Adipocyte (in vitro differentiated cells): ENCODE measurements at places on chromosomes 7 and 10.
A peak's percentile ranks its signal among the peaks of the same experiment; 100 is the strongest.

- DNase-seq, result peak; percentile 7
These were observed 44.2 kb downstream of the EGFR start for GRCh38 chr7:55063061-55063460.

- DNase-seq, result no peak
These were observed 40.8 kb downstream of the TBXAS1 start for GRCh38 chr7:139869886-139870285.

DNA sequence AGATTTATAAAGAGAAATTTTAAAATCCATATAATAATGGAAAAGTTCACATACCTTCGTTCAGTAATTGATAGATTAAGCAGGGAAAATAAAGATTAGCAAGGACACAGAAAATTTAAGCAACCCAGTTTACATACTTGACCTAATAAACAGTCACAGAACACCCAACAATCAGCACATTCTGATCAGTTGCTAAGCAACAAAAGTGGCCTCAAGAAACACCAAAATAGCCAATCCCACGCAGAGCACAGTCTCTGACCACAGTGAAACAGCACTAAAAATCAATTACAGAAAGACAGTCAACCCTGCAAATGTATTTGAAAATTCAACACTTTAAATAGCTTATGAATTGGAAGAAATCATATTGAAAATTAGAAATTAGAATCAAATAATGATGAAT, 39.3 kb upstream of the DRGX start:
- DNase-seq, result no peak

DNA sequence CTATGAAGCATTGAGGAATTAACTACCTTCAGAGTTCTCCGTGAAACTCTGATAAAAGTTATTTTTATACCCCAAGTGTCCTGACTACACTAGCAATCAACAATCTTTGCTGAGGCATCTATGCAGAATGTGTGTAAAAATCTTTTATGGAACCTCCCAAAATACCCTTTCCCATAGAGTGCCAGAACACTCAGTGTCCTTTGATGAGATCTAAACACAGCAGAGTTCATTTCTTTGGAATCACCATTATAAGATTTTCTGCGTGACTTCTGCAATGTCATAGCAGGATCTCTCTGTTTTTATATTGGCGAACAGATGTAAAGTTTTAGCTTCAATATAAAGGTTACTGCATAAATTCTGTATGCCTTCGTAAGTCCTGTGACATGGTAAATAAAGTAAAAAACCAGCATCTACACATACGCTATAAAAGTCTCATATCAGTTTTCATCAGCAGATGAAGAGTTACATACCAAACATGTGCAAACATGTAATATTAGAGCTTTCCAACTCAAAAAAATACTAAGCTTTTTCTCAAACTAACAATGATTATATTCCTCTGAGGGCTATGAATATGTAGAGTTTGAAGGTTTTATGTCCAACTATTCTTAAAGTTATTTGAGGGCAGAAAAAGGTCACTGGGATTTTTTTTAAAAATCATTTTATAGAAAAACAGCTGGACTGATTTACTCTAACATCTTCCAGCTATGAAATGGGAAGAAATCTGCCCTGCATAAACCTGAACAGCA, 67.2 kb downstream of the SKIDA1 start:
- DNase-seq, result peak; percentile 19

DNA sequence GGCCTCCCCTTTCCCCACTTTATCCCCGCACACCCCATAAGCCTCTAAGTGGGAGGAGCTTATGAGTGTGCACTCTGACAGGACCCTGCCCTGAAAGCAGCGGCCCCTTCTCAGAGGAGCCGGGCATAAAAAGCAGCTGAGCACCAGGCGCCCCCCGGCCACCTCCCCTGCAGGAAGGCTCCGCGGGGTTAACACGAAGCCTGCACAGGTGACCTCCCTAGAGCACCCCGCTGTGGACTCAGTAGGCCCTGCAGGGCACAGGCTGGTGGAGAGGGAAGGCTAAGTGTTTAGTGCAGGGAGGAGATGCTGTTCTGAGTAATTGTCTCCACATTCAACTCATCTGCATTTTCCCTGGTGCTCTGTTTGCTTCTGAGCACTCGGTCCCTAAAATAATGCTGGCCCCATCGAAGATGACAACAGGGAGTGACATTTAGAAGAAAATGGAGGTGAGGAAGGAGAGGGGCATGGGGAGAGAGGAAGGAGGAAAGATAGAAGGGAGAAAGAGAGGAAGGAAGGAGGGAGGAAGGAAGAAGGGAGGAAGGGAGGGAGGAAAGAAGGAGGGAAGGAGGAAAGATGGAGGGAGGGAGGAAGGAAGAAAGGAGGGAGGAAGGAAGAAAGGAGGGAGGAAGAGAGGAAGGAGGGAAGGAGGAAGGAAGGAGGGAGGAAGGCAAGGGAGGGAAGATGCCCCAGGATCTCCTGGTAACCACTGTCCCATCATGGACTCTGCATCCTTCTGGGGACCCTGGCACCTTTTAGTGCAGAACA, 25.4 kb upstream of the CNPY1 start:
- DNase-seq, result no peak

DNA sequence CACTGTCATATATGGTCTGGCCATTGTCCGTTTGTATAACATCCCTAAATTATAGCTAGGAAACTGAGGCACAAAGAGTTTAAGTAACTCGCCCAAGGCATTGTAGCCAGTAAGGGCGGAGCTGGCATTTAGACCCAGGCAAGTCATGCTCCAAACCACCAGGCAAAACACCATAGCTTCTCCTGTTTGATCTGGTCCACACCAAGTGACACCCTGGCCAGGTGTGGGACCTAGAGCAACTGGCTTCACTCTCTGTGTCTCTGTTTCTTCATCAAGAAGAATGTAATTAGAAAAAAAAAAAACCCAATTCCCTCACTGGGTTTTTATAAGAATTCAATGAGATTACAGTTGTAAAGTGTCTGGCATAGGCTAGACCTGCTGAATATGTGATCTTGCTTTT, 85.2 kb upstream of the AOAH start:
- DNase-seq, result no peak

DNA sequence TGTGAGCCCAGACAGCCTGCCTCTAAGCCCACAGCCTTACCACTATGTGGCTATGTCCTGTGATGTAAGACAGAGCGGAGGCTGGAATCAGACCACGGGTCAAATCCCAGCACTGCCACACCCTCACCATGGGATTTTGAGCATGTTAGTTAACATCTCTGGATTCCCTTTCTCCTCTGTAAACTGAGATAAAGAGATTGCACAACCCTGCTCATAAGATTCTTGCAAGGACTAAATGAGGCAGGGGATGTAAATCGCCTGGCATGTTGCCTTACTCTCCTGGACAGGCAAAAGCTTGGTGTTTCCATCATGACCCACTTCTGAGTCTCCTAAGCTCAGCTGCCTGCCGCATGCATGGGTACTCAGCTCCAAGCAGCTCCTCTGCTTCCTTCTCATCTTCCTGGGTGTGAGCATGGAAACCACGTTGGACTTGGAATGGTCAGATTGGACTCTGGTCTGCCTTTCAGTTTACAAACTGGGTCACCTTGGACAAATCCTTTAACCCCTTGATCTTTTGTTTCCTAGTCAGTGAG, 41.3 kb upstream of the MTURN start:
- peak; percentile 35 for DNase-seq

DNA sequence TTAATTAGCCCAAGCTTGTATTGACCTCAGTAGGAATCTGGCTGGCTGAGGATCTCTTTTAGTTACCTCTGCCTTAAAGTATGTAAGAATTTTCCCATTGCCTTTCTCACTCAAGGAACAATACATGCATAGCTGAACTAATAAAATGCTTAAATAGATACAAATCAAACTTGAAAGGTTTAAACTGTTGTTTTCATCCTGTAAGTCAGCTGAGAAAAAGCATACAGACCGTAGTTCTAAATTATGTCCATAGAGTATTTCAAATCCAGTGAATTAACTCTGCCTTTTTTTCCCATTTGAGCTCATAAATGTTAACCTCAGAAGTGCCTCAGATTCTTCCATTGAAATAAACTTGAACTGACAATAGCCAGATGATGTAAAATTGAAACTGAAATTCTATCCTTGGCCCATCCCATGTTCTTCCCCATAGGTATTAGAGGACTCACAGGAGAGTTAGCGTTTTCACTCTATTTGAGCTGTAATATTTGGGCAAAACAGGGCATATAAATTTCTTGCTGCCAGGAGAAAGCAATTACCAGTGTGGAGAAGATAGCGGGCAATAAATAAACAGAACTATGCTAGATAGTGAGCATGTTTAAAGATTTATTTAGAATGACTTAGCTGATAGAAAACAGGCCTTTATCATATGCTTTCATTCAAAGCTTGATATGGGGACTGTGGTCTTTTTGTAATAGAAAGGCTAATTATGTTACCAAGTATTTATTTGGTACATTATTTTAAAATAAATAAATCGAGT, 163.7 kb downstream of the WNT2 start:
- peak; percentile 59 for DNase-seq

DNA sequence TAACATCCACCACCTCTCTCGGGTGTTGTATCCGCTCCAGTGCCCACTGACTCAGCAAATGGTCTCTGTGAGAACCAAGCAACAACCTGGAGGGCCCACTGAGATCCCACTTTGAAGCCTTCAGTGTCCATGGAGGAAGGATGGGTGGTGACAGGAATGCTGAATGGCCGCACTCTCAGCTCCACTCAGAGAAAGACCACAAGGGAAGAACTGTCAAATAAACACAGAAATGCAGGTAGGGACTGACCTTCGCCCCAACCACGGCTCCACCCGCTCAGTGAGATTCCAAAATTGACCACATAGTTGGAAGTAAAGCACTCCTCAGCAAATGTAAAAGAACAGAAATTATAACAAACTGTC, 65.8 kb downstream of the VIPR2 start:
- no peak for DNase-seq

- DNase-seq, result no peak
These were observed 26.6 kb downstream of the RHEB start for GRCh38 chr7:151493083-151493482.

- DNase-seq, result no peak
These were observed 261.0 kb upstream of the AOAH start for GRCh38 chr7:36985316-36985715.

- DNase-seq, result peak; percentile 76
These were observed 19.3 kb downstream of the IL15RA start for GRCh38 chr10:5958077-5958476.

DNA sequence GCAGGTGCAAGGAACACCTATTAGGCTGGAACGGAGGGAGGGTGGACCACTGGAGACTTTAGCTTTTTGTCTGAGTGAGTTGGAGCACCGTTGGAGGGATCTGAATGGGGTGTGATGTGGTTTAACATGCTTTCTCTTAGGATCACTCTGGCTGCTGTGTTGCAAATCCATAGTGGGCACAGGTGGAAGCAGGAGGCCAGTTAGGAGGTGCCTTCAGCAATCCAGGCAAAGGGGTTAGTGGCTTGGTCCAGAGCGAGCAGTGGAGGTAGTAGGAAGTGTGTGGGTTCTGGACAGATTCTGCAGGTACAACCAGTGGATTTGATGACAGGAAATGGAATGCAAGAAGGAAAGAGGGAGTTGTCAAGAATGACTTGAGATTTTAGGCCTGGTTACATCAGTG, 95.0 kb downstream of the MMRN2 start:
- DNase-seq, result no peak

- peak; percentile 43 for DNase-seq
These were observed 364.2 kb downstream of the AUTS2 start for GRCh38 chr7:69962186-69963065.

- DNase-seq, result no peak
These were observed 128.0 kb upstream of the LRGUK start for GRCh38 chr7:133999178-133999577.
